ENCODE measurements at places on chromosomes 2 and 18. TPM values are rescaled to one million over a fixed set of nuclear protein-coding genes. Genes with fewer than 3 reads are reported as not detected.

Gene TMEM17
- 2.1 TPM for total RNA-seq

Gene ST6GAL2
- total RNA-seq = not detected

Gene MEX3C
- 45.6 TPM for total RNA-seq

Gene NT5C1B
- not detected for total RNA-seq

Gene CDH7
- total RNA-seq = not detected

Gene SLC8A1
- 0.91 TPM for total RNA-seq

Gene IL36B
- not detected for total RNA-seq

Gene CCDC74B
- total RNA-seq = 5.8 TPM

Gene OTOS
- not detected for total RNA-seq

Gene DSG1
- not detected for total RNA-seq

Gene CD226
- 0.10 TPM for total RNA-seq

Gene KHK
- 0.37 TPM for total RNA-seq

Gene IL1RN
- total RNA-seq = not detected

Gene KCNIP3
- total RNA-seq = 3.3 TPM

Gene COLEC11
- total RNA-seq = 0.10 TPM

- no peak for DNase-seq
Observed at GRCh38 chr2:176935543-176936102, 277.0 kb upstream of the HNRNPA3 start.

DNA sequence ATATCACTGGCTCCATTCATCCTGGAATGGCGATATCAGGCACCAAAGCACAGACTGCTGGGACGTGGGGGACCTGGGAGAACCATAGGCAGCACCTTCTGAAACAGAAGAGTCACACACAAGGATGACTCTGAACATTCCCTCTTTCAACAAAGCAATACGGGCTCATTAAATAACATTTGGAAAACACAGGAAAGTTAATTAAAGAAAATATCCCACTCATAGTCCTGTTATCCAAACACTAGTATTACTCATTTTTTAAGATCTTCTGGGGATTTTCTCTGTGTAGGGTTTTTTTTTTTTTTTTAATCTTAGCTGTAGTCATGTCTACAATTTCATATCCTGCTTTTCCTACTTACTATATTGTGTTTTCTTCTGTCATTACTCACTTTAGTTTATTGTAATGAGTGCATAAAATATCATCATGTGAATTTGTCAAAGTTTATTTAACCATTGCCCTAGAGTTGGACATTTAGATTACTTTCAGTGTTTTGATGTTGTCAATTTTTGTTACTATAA is 70.0 kb upstream of the SP3 start:
- DNase-seq = peak; percentile 25

- DNase-seq = no peak
Observed at GRCh38 chr2:86284987-86285386, 52.4 kb downstream of the REEP1 start.

DNA sequence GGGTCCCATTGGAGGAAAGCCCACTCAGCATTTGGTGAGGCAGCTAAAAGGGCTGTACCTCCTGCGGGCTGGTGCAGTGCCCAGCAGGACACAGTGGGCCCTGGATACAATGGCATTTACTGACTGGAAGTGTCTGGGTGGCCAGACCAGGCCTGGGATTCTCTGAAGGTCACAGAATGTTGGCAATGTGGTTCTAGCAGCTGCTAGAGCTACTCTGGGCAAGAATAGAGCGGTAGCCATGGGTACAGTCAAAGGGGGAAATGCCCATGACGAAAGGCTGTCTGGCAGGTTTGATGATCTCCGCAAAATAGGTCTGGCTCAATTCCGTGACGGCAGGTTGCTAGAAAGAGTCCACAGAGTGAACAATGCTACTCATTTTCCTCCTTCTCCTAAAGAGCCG is 241.8 kb downstream of the AFF3 start:
- no peak for DNase-seq

DNA sequence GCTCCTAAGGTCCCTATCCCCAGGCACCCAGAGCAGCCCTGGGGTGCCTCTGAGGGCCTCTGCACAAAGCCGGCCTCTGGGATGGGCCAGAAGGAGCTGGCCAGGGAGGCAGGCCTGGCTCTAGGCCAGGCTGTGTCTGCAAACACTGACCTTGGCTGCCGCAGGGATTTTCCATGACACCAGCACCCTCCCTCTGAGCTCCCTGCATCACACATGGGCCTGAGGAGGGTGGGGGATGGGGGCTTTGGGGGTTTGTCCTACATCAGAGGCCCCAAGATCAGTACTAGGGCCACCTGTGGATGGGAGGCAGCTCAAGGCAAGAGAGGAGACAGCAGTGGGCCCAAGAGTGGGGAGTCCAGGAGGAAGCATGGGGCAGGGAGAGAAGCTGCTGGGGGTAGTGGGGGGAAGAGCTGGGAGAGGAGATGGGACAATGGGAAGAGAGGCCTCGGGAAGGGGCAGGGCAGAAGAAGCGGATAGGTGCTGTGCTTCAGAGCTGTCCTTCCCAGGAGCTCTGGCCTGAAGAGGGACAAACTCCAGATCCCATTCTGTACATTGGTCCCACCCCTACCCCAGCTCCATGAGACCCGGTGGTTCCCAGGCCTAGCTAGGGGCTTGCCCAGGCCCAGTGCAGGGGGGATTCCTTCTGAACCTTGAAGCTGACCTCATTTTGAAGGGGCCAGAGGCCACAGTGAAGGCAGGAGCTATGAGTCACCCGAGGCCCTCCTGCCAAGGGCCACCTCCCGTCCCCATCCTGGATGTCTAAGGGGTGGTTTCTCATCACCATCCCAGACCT is 28.0 kb downstream of the KCNK3 start:
- DNase-seq = peak; percentile 93

DNA sequence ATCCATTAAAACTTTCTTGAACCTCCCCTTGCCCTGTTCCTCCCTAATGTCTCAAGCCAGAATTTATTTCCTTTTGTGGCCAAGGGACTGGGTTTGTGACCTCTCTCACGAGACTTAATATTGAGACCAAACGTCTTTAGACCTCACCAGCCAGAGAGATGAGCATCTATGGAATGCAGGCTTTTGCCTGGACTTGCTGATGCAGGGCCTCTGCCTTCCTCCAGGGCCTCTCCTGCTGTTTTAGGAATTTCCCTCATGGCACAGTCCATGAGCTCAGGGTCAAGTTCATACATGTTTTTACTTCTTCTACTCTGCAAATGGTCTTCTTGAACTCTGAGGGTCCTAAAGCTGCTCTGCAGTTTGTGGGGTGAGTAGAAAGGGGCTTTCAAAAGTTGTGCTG is 22.3 kb downstream of the IL1B start:
- peak; percentile 42 for DNase-seq

DNA sequence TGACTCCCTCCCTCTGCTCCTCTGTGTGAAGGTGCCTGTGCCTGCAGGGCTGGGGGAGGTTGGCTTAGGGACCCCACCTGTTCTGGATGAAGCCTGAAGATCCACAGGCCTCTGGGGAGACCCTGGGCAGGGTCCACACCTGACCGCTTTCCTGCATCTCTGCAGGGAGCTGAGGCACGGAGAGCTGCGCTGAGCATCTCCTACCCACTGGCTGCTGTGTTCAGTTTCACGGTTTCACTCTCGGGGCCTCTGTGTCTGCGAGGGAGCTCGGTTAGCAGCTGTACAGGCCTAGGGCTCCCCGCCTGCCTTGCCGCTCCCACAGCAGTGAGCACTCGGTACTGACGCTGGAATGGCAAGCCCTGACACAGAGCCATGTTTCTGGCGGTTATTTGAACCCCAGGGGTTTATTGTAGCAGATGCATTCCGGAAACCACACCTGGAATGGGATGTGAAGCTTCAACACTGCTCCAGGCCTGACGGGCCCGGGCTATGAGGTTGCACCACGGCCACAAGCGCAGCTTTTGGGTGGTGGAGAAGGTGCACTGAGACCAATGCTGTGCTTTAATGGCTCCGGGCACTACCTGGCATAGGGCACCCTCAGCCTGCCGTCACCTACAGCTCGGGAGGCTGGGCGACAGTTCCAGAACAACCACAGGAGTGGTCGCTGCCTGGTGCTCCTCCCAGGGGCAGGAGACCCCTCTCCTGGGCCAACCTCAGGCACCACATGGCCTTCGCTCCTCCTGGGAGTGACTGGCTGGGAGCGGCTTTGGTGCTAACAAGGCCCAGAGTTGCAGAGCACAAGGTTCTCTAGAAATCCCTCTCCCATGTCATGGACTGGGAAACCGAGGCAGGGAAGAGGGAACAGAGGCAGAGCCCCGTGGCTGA is 257.9 kb downstream of the NDUFA10 start:
- no peak for DNase-seq

DNA sequence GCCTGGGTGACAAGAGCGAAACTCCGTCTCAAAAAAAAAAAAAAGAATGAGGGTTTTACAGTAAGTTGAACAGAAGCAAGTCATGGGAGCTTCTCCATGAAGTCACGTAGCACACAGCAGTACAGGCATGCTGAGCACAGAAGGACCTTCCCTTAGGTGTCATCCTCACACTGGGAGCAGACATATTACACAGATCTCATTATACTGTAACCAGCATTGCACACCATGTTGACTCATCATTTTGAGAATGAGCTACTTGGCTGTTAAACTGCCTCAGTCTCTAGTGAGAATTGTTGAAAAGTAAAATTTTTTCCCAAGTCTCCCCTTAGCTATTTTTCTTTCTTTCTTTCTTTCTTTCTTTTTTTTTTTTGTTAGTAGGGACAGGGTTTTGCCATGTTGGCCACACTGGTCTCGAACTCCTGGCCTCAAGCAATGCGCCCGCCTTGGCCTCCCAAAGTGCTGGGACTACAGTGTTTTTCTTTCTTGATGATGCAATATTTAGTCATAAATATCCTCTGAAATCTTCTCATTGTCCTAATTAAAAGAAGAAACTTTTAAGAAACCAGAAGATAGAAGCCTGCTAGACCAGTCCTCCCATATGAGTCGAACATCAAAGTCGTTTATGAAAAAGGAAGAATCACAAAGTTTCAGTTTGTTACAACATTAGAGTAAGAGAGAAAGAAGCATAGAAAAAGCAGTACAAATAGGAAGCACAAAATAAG is 37.9 kb upstream of the PPP1CB start:
- DNase-seq = peak; percentile 69

- DNase-seq = peak; percentile 61
Observed at GRCh38 chr2:72932045-72932740, 14.9 kb downstream of the EMX1 start.

DNA sequence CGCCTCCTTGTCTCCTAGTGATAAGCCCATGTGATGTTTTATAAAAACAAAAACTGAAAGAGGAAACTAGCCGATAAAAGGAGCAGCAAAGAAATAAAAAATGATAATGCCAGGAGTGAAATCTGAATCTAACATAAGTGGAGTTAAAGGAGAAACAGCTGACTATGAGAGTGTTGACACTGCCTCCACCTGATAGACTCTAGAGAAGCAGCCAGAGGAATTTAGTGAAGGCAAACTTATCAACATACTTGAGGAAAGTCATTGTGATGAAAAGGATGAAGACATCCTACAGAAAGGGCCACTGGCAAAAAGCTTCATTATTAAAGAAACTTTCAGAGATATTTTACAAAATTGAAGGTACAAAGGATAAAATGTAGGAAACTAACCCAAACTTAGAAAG is 1.9 kb downstream of the M1AP start:
- no peak for DNase-seq

GRCh38 chr2:169185711-169186110 is 116.3 kb downstream of the DHRS9 start:
- no peak for DNase-seq

DNA sequence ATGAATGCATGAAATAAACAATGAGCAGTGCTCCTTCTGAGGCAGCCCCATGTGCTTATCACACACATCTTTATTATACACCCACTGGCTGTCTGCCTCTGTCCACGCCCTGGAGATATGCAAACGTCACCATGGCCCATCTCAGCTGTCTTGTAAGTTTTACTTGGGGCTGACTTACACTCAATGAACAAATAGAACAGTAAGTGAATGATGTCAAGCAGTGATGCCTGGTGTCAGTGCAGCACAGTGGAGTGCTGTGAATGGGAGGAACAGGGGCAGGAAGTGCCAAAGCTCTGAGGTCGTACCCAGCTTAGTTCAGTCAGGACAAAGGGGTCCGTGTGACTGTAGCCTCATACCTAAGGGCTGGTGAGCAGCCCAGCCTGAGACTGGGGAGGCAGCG is 659.5 kb upstream of the HS6ST1 start:
- no peak for DNase-seq

DNA sequence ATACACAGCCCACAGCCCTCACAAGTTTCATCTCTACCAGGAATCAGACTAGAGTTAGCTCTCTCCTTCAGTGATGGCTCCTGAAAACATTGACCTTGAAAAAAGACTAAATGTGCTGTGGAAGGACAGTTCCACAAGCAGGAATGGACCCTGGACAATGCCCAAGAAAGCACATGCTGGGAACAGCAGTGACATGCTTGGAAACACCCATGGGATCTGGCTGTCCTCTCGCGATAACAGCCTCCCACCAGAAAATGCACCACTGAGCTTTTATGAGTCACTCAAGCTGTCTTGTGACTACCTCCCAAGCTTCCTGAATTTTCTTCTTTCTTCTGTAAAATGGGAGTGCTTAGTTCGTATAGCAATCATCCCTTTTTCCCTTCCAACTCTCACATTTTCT is 269.2 kb downstream of the LRATD1 start:
- DNase-seq = no peak

DNA sequence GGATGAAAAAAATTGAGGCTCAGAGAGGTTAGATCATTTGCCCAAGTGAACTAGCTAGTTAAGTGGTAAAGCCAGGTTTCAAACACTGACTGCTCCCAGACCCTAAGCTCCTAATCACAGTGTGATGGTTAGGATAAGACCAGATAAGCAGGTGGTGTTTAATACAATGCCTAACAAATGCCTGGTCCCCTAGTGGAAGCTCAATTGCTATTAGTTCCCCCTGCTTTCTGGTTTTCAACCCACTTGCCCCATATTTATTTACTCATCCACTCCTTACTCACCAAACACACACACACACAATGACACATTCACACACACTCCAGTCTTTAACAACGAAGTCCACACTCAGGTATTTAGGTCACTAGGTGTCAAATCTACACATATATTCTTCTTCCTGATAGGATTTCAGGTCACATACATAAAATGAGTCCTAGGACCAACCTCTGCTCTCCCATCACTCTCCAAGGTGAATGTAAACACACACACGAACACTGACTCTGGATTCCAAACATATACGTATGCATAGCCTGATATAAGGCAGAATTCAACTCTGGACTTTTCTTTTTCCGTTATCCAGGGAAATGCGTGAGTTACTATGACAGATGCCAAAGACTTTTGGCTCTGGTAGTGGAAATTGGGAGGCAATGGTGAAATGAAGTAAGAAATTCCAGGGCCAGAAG is 73.6 kb upstream of the TSPYL6 start:
- DNase-seq = peak; percentile 13

GRCh38 chr18:56902653-56903052 is 244.2 kb upstream of the BOD1L2 start:
- DNase-seq = no peak

- peak; percentile 49 for DNase-seq
Observed at GRCh38 chr2:182228741-182229140, 198.1 kb downstream of the PDE1A start.

- DNase-seq = no peak
Observed at GRCh38 chr2:52145005-52145404, 1113.1 kb upstream of the NRXN1 start.

- DNase-seq = no peak
Observed at GRCh38 chr18:64720781-64721464, 572.0 kb upstream of the LINC00305 start.

GRCh38 chr18:8982416-8983183 is 119.9 kb upstream of the NDUFV2 start:
- peak; percentile 80 for DNase-seq
